ENCODE measurements at places on chromosomes 4 and X. TPM values are rescaled to one million over a fixed set of nuclear protein-coding genes. Genes with fewer than 3 reads are reported as not detected.

MSN gene
- total RNA-seq, result 316 TPM

NXF2 gene
- 1.9 TPM for total RNA-seq

SYTL5 gene
- 0.29 TPM for total RNA-seq

TMEM35A gene
- total RNA-seq, result not detected

F8A1 gene
- total RNA-seq, result 4.4 TPM

CT55 gene
- 0.34 TPM for total RNA-seq

COPS4 gene
- total RNA-seq, result 62.9 TPM

RAB39B gene
- total RNA-seq, result 0.48 TPM

GRCh38 chrX:64792598-64793337, 183.5 kb downstream of the ZC4H2 start:
- DNase-seq, result no peak

DNA sequence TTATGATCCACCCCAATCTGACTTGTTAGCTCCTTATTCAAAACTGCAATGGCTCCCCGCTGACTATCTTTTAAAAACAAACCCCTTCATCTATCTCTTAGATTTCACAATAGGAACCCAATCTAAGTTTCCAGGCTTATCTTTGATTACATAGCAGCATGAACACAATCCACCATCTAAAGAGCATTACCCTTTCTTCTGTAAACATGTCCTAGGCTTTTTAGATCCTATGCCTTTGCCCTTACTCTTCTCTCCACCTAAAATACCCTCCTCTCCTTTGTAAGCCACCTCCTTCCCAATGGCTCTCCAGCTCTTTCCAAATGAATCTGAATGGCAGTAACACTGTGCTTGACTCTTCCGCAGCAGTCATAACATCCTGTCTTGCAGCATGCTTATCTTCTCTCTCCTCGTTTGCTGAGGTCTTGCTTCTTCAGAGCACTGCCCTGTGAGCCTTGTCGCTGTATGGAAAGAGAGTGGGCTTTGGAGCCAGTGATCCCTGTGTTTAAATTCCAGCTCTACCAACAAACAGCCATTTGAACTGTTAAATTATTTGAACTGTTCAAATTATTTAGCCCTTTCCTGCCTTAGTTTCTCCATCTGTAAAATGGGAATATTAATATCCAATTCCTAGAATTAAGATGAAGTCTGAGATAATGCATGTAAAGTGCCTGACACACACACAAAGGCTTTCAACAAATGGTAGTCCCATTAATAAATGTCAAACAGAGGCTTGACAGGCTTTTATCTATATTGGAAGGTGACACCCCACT, 16.2 kb upstream of the TSPAN5 start:
- DNase-seq, result no peak

DNA sequence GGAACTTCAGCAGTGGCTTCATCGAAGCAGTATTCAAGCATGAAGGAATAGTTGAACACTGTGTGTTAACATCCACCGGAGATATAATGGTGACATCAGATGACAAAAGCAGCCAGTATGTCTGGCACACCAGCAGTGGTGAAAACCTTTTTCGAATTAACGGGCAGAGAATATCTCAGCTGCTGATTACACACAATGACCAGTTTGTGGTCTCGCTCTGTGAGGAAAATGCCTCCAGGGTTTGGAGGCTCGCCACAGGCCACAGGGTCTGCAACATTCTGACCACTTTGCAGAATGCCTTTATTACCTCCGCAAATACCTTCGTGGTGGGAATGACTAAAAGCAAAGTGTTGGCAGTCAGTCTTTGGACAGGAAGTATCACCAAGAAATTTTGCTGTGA, 201.5 kb downstream of the NWD2 start:
- DNase-seq, result peak; percentile 62

DNA sequence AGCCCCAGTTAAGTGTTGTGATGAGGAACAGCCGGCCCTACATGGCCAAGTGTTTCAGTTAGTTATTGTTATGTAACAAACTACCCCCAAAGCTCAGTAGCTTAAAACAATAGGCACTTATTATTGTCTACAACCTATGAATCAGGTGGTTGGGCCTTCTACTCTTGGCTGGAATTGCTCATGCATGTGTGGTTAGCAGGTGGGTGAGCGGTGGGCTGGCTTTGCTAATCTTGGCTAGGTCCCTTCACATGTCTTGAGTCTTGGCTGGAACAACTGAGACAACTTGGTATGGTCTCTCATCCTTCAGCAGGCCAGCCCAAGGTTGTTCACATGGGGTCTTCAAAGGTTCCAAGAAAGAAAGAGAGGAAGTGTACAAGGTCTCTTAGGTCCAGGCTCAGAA, 54.5 kb upstream of the CHRNA9 start:
- DNase-seq, result no peak

DNA sequence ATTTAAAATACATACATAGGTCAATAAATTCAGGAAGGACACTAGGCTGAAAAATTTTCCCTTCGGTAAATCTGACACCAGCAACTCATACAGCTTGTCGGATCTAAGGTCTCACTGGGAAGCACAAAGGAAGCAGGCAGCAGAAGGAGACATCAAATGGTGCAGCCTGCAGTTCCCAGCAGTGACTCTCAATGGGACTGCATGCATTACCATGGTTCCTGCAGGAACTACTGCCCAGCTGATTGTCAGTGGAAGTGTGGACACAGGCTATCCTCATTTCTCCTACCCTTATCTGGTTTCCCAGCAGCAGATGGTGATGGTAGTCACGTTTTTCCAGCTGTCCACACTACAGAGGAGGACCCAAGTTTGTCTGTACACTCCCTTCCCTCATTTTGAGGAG, 113.3 kb downstream of the PPP1R2C start:
- no peak for DNase-seq

GRCh38 chr4:119559044-119559647, 69.5 kb downstream of the PDE5A start:
- peak; percentile 4 for DNase-seq

GRCh38 chr4:8725845-8726244, 133.3 kb downstream of the CPZ start:
- DNase-seq, result no peak

DNA sequence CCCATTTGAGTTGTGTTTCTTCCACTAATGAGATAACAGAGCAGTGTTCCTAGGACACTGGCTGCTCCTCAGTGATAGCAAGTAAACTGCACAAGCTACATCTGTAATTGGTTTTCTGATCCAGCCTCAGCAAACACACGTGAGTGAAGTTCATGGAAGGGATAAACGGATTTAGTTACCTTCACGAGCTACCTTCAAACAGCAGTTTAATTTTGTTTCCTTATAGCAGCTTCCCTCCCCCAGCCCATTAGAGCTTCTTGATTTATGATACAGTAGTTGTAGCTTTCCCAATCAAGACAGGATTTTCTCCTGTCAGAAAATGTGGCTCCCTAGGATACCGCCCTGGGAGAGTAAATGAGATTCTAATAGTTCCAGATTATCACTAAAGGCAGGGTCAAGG, 634.2 kb upstream of the FAT1 start:
- no peak for DNase-seq

- no peak for DNase-seq
These were observed 110.5 kb downstream of the PTPN13 start for GRCh38 chr4:86704601-86705000.

DNA sequence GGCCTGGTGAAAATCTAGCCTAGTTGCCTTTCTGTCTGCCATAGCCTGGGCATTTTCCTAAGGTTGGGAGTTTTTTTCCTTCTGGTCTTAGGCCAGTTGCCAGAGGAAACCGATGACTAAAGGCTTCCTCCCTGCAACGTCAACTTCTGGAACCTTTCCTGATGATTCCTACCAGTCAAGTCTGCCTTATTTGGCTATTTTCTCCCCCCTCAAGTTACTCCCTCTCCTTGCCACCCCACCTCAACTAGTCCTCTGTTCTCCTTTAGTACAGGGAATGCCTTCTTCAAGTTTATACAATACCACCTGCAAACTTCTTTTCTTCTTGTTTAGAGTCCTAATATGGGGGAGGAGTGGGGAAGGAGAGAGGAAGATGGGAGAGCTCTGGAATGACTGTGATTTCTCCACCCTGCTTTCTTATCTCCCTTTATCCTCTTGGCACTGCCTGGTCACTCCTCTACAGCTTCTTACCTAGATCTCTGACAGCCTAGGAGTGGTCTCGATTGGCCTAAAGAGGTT, 10.6 kb downstream of the MSN start:
- DNase-seq, result peak; percentile 83

GRCh38 chr4:168598191-168598590, 101.3 kb downstream of the PALLD start:
- no peak for DNase-seq

- DNase-seq, result peak; percentile 12
These were observed 2.3 kb upstream of the NR3C2 start for GRCh38 chr4:148444296-148445070.

- DNase-seq, result peak; percentile 9
These were observed at the start of gene GK for GRCh38 chrX:30653415-30654131. Gene GK, plus strand, starts transcription at chrX:30653423. Its CDS starts 115 bp downstream, at chrX:30653538.

- no peak for DNase-seq
These were observed 529.1 kb upstream of the SMIM31 start for GRCh38 chr4:164224871-164225270.

DNA sequence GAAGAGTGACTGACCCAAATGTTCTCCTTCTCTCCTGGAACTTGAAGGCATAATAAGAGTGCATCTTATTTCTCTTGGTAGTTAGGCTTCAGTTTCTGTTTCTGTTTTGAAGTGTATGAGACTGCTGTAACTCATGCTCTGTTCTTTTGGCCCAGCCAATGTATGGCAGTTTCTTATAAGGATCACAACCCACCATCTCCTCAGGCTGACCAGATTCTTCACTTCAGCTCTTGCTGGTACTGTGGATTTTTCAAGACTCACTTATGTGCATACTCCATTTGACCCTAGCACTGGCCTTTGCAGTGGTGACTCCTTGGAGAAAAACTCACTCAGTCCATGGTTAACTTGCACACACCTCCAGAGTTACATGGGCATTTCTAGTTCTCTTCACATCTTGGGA, 9.6 kb upstream of the YTHDC1 start:
- no peak for DNase-seq

DNA sequence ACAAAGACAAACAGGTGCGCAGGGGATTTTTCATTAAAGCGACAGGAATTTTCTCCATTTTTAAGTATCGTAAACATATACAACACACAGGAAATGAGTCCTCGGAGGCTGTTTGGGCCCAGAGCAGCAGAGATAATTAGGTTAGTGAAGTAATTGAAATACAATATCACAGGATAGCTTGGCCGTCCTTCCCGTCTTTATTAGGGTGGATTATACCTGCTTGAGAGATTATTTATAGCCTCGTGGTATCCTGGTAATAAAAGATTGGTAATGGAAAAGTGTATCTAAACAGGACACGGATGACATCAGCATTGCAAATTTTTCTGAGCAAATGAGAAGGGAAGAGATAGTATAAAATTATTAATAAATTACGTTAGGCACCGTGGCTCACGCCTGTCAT, 68.2 kb downstream of the CRLF2 start:
- no peak for DNase-seq

- DNase-seq, result no peak
These were observed 38.5 kb upstream of the COX7B2 start for GRCh38 chr4:46947541-46947940.

- peak; percentile 43 for DNase-seq
These were observed 54.6 kb downstream of the PROM1 start for GRCh38 chr4:16029262-16029661.

GRCh38 chr4:7956270-7956808, 16.7 kb upstream of the AFAP1 start:
- DNase-seq, result peak; percentile 76

- peak; percentile 47 for DNase-seq
These were observed 15.8 kb upstream of the CLTRN start for GRCh38 chrX:15680401-15680800.

All from Daoy (cell line).